Stromal cell of bone marrow (primary cell): ENCODE measurements at places on chromosomes 6 and 20.

DNA sequence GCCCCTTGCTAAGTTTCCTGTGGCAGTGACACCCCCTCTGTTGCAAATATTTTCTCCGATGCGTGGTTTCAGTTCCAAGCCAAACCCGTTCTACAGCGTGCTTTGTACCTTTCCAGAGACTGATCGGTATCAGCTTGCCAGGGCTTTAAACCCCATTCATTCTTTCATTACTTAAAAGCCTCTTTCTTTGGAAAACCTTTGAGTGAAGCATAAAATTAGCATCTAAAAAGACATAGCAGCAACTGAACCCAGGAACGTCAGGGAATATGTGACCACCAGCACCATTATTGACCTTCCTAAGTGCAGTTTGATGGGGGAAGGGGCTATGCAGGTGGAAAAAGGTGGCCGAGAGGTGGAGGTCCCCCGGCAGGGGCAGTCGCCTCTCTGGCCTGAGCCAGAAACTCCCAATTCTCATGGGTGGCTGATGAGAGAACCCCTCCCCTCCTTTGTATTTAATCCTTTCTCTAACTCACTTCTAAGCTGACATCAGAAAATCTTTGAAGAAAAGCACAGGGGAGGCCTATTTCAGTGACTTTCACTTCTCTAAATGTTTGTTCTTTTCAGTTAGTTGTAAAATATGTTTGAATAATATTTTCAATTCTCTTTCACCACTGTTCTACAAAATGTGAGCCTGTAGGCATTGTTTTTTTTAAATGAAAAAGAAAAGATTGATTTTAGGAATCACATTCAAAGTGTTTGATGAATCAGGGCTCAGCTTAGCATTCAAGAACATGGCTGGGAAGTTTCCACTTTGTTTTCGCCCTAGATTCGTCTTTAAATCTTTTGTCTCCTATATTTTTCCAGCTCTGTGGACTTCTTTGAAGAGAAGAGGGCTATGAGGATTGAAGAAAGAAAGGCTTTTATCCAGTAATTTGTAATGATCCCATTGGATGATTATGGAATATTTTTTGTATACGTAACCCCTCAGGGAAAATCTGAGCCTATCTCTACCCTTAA is 89.2 kb downstream of the RSPH3 start:
- no peak for DNase-seq

GRCh38 chr20:34570859-34571306 is 12.4 kb downstream of the MAP1LC3A start:
- no peak for DNase-seq

- no peak for DNase-seq
These were observed 199.2 kb upstream of the SUPT3H start for GRCh38 chr6:45576648-45577624.

- DNase-seq: no peak
These were observed 35.8 kb downstream of the HLA-DMB start for GRCh38 chr6:32905078-32905477.

DNA sequence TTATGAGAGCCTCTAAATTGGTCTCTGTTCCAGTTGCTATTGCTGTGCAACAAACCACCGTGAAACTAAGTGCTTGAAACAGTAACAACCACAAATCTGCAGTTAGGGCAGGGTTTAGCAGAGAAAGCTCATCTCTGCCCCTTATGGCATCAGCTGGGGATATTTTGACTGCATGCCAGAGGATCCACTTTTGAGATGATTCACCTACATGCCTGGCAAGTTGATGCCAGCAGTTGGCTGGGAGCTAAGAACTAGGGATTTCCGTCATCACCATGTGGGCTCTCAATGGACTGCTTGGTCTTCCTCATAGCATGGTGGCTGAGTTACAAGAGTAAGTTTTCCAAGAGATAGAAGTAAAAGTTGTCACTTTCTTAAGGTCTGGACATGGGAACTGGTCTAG is 35.1 kb downstream of the PLCB4 start:
- DNase-seq: no peak

DNA sequence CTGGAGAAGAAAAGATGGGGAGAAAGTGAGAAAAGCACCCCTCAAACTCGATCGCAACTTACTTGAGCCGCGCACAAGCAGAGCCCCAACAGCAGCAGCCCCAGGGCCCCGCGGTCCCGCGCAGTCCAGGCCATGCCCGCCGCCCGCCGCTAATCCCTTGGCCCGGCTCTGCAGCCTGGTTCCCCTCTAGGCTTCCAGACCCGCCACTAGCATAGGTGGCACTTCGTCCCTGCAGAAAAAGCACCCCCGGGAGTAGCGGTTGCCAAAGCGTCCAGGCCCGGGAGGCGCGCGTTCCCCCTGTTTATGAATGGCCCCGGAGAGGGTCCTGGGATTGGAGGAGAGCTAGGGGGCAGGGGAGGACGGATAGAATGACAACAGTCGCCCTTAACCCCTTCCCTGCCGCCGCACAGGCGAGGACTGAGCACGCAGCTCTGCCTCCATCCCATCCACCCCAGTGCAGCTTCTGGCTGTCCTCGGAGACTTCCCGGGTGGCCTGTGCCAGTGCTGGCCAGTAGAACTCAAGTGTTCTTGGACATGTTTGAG is 19.9 kb downstream of the COL9A1 start:
- no peak for DNase-seq

DNA sequence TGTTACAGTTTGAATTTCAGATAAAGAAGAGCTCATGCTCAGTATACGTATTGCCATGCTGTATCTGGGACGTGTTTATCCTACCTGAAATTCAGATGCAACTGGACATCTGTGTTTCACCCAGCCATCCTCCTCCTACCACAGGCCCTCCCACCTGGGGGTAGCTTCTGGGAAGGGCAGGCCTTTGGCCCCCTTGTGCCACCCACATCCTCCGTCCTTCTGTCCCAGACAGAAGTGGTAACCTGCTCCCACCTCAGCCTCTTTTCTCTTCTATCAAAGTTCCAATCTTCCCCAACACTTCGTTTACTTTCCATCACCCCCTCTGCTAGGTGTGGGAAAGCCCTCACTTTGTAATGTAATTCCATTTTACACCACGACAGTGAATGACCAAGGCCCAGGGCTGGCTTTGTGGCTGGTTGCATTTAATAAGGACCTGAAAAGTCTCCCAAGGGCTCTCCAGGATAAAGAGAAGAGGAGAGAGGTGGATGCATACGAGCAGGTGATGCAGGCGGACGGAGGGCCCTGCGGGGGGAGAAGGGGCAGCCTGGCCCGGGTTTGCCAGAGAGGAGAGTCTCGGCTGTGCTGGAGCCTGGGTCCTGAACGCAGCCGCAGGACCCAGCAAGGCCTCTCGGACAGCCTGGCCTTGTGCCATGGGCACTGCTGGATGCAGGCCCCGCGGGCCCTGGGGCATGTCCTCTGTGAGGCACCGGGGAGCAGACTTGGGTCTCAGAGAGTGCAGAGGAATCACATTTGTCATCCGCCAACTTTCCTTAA is 98.4 kb downstream of the PSMB1 start:
- no peak for DNase-seq

- no peak for DNase-seq
These were observed 34.0 kb upstream of the VSTM2L start for GRCh38 chr20:37868851-37869333.

- no peak for DNase-seq
These were observed 17.3 kb downstream of the GGTLC1 start for GRCh38 chr20:23971310-23971709.

DNA sequence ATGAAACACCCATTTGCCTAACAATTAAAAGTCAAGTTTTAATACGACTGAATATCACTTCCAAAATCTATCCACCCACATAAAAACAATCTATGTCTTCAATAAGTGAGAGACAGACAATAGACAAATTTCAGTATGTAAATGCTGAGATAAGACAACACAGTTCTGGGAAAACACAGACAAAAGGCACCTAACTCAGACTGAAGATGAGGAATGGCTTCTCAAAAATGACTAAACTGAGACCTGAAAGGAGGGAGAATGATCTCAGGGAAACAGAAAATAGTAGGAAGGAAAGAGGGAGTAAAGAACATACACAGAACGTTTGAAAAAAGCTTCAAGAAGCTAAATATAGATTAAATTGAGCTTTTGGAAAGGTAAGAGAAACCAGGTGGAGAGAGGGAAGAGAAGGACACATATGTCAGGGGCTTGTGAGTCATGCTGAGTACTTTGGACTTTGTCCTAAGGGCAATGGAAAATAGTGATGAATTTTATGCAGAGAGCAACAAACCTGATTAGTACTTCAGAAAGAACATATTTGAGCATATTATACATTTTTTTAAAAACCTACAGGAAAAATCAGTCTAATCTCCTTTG is 16.1 kb downstream of the LMBRD1 start:
- DNase-seq: no peak

- no peak for DNase-seq
These were observed 37.4 kb upstream of the RPL7L1 start for GRCh38 chr6:42841844-42842584.

- DNase-seq: no peak
These were observed 177.0 kb upstream of the MMS22L start for GRCh38 chr6:97459986-97460385.

- DNase-seq: no peak
These were observed 32.4 kb upstream of the TCP11 start for GRCh38 chr6:35173427-35174087.
